Stimulated activated CD8-positive, alpha-beta memory T cell treated with anti-CD3 and anti-CD28 coated beads, Interleukin-7, amount 100 ng/mL, for 1 hour (primary cell): ENCODE measurements at places on chromosomes 4 and X.
A peak's percentile ranks its signal among the peaks of the same experiment; 100 is the strongest.

GRCh38 chrX:154370300-154371016 is 4.0 kb downstream of the FLNA start:
- DNase-seq = no peak

GRCh38 chrX:44017676-44018075 is 44.5 kb upstream of the NDP start:
- DNase-seq = no peak

GRCh38 chr4:73450398-73451004 is 14.5 kb downstream of the AFP start:
- DNase-seq = no peak

GRCh38 chr4:130124066-130124465 is 1028.1 kb downstream of the C4orf33 start:
- DNase-seq = no peak

DNA sequence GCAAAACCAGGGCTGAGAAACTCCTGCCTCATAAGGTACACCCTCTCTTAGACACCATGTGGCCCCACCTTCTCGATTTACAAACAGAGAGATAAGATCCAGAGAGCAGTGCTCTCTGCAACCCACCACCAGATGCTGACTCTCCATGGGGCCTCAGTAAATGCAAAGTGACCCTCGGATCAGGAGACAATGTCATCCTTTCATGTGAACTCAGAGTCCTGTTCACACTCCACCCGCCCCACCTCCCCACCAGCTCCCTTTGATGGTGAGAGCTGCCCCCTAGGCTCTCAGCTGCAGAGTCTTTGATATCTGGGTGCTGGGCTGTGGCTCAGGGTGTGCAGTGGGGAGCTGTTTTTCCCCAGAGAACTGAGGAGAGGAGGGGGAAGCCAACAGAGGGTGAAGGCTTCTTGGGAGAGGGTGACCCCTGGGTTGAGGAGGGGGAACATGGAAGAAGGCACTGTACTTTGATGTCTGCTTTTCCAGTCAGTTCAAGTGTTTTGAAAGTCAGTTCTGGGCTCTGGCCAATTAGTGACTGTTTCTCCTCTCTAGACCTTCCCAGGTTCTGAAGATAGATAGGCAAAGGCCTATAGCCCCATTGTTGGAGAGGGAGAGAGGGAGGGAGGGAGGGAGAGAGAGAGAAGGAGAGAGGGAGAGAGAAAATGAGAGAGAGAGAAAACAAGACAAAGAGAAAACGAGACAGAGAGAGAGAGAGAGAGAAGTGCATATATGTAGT is 88.2 kb downstream of the SCD5 start:
- DNase-seq = no peak

DNA sequence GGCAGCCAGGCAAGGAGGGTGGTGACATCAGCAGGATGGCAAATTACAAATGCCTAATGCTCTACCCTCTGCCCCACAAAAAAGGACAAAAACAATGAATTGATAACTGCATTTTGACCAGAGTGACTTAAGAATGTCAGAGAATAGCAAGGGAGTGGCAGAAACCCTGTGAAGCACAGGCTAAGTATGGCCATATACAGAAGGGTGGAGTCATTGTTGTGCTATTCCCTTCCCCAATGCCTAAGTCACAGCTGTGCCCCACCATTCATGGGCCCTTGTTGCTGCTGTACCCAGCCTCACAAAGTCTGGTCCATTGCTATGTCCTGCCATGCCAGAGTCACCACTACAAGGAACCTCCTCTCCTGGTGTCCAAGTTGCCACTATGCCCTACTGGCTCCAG is 123.1 kb downstream of the NEK1 start:
- no peak for DNase-seq

- DNase-seq = no peak
Observed at GRCh38 chr4:41885456-41885855, 49.8 kb upstream of the TMEM33 start.

DNA sequence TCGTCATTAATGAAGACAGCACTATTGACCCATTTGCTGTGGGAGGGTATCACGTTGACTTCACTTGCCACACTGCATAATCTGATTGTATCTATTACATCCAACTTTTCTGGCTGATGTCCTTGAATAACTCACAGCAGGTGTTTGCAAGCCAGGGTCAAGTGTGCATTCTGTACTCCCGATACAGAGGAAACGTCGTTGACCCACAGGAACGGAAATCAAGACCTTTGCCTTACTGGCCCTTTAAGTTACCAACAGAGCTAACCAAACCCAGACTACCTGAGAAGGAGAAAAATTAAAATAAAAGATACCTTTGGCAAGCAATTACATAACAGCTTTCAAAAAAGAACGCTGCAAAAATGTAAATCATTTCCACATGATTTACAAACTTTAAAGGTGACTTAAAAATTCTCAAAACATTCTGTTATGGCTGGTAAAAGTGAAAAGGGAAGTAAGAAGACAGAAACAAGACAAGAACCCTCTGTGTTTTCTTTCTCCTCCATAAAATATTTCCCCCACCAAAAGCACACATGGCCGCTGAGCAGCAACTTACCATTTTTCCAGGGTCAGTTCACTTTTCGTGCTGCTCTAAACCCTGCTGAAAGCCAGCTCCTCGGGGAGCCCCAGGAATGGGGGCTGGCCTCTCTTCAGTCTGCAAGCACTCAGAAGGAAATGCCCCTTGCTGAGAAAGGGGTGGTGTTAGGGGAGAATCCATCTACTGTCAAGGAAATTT is 6.5 kb upstream of the SHISA3 start:
- no peak for DNase-seq

GRCh38 chr4:66376921-66377320 is 706.6 kb upstream of the EPHA5 start:
- DNase-seq = no peak

DNA sequence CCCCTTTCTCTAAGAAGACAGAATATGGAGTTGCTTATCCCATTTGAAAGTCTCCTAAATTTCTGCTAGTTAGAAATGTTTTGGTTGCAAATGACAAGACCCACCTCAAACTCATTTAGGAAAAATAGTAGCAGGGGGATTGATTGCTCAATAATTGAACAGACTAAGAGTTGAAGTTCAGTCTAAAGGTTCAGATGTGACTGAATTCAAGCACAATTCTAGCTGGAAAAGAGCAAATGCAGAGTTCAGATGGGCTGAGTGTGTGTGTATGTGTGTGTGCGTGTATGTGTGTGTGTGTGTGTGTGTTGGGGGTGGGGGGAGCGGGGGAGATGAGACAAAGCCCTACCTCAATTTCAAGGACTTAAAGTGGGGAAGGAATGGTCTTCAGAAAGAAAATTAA is 35.7 kb upstream of the SH3D19 start:
- DNase-seq = no peak

DNA sequence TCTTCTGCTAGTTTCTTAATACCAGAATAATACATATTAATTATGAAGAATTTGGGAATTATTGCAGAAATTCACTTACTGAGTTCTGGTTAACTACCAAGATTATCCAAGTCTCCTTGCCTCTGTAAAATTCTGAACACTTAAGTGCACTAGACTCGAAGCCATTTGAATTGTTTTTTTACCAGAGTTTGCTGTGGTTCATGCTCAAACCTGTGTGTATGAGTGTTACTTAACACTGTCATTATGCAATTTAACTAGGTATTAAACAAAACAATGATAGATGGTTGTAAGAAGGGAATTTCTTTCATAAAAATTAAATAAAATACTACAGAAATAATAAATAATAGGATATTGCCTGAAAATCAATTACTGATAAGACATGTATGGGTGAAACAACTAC is 145.6 kb upstream of the FAT4 start:
- DNase-seq = no peak

- no peak for DNase-seq
Observed at GRCh38 chrX:9221781-9222180, 187.9 kb upstream of the FAM9B start.

DNA sequence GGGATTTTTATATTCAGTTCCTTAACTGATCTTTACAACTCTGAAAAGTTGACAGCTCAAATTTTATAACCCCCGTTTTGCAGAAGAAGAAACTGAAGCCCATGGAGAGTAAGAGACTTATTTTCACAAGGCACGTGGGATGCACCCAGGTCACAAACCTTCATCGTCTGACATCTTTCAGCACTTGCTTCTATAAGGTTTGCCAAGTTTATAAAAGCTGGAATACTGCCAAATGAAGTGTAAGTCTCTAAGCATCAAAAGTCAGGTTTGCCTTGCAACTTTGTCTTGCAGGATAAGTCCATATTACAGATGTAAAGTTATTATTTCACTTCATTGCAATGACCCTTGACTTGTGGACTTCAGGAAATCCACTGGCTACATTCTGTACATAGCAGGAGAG is 6.3 kb upstream of the KCNIP4 start:
- DNase-seq = no peak

DNA sequence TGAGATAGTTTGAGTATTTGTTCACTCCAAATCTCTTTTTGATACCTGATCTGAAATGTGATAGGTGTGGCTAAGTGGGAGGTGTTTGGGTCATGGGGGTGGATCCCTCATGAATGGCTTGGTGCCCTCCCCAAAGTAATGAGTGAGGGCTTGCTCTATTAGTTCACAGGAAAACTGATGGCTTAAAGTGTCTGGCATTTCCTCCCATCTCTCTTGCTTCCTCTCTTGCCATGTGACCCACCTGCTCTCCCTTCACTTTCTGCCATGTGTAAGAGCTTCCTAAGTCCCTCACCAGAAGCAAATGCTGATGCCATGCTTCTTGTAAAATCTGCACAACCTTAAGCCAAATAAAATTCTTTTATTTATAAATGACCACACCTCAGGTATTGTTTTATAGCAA is 61.1 kb downstream of the MAD2L1 start:
- no peak for DNase-seq

DNA sequence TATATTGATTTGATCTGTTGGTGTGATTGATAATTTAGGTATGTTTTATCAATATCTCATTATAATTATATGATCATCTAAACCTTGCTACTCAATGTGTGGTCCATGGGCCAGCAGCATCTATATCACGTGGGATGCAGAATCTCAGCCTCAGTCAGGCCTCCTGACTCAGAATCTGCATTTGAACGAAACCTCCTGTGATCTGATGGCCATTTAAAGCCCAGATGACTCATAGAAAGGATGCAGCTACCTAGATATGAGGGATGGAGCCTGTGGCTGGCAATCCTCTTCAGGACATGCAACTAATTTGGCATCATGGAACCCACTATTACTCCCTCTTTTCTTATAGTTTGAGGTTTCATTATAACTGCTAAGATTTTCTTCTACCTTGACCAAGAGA is 11.3 kb upstream of the CHRNA9 start:
- DNase-seq = no peak

DNA sequence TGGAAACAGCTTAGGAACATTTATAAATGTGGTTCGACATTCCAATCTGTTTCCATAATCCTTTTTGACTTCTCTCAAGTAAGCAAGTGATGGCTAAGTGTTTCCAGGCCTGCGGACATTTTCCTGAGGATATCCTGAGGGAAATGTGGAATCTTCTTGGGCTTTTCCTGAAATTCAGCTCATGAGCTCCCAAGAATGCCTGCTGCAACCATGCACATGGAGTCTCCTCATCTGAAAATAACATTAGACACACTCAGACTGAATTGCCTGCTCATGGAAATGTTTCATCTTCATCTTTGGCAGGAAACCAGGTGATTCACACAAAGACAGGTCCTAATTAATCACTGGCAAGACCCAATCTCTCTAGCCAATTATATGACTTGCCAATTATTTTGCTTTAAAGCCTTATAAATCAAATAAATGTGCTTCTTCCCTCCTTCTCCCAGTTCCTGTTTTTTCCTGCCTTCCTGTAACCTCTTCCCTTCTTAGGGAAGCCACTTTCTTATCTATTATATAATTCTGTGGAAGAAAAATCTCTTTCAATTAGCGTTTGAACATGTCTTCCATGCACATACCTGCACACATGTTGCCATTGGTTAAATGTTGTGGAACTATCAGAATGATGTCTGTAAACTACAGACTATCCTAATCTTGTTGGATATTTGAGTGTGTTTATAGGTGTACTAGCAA is 104.6 kb upstream of the MXRA5 start:
- no peak for DNase-seq

- DNase-seq = no peak
Observed at GRCh38 chrX:43467608-43468234, 188.4 kb upstream of the MAOA start.

DNA sequence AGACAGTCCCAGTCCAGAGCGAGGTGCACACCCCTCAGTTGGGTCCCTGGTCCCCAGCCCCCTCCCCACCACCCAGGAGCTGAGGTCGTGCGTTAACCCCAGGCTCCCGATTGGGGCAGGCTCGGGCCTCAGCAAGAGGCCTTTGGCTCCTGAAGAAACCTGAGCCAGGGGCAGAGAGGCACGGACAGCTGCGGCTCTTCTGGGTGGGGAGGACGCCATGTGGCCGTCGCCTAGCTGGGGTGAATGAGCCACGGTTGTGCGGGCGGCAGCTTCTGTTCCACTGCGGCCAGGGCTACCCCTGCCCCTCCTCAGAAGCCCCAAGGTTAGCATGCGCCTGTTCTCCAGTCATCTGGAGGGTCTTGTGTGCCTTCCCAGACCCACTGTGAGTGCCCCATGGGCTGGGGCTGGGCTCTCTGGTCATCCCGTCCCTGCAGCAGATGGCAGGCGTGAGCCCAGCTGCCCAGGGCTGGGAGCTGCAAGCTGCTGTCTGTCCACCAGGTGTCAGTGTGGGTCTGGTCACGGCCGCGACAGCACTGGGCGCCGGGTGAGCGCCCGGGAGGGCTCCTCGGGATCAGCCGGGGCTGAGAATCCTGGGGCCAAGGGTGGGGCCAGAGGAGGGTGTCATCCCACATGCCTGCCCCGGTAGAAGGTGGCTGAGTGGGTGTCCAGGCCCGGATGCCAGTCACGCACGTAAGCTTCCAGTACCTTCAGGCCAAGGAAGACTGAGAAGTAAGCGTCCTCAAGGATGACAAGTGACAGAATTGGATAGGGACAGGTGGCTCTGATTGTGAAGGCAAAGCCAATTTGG is 21.9 kb downstream of the ATP2B3 start:
- DNase-seq = peak; percentile 27
